ENCODE measurements at places on chromosomes 12 and 14.

- no peak for DNase-seq
Measured at GRCh38 chr12:11815397-11815796, 165.9 kb downstream of the ETV6 start.

DNA sequence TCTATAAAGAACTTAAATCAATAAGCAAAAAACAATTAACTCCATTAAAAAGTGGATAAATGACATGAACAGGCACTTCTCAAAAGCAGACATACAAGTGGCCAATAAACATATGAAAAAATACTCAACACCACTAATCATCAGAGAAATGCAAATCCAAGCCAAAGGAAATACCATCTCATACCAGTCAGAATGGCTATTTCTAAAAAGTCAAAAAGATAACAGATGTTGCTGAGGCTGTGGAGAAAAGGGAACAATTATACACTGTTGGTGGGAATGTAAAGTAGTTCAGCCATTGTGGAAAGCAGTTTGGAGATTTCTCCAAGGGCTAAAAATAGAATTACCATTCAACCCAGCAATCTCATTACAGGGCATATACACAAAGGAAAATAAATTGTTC lies 234.5 kb upstream of the PLXNC1 start:
- DNase-seq = no peak

GRCh38 chr12:52053536-52054209 lies 2.4 kb downstream of the NR4A1 start:
- no peak for DNase-seq

DNA sequence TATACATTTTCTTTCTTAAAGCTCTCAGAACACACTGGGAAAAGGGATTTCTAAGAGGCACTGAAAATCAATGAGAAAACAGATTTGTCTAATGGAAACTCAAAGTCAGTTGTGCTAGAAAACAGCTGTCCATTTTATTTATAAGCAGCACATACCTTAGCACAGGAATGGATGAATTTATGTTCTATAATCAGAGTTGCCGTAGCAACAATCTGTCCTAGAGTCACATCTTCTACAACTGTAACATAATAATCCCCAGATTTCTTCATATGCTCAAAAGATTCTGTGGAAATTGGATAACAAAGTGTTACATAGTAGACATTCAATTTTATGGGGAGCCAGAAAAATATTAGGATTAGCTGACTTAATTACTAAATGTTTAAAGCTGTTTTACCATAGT lies 9.8 kb downstream of the GNPNAT1 start:
- no peak for DNase-seq

DNA sequence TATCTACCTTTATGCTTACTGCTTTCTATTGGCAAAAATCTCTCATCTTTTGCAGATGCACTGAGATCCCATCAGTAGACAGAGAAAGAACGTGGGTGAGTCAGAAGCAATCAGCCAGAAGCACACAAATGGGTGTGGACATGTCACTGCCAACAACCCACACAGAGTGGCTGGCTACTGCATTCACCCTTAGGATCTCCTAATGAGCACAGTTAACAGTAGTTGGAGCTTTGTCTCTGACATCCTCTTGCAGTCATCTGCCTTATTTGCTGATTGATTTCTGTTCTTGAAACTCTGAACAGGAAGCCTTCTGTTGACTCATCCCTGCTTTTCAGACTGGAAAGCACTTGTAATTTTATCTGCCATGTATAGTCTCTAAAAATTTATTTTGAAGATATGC lies 117.2 kb downstream of the RGS6 start:
- DNase-seq = peak; percentile 58

DNA sequence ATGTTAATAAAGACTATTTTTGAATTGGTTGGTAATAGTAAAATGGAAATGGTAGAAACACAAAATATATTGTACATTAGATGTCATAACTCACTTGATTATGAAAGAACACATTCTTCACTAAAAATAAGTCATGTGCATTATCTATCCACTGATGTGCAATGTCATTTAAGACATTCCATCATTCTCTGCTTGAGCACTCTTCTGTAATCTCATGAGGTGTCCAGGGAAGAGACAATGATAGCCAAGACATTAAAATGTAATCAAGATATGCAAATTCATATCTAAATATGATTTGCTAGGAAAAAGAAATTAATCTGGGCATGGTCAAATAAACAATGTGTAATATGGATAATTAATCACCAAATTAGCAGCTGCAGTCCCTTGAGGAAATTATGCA lies 422.5 kb downstream of the BTG1 start:
- DNase-seq = no peak

DNA sequence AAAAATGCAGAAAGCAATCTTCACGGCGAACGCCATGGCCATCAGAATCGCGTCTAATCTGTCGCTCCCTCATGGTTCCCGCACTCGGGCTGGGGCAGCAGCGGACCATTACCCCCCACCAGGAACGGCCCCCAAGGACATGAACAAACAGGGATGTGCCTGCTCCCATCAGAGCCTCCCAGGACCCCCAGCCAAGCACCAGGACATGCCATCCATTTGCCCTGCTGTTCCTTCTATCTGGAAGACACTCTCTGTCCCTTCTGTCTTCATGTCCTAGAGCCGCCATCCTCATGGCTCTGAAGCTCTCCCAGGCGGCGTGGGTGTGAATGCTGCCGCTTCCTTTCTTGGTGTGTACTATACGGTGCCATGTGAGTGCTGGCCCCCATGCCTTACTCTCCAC lies 371.8 kb downstream of the BCL11B start:
- DNase-seq = no peak

DNA sequence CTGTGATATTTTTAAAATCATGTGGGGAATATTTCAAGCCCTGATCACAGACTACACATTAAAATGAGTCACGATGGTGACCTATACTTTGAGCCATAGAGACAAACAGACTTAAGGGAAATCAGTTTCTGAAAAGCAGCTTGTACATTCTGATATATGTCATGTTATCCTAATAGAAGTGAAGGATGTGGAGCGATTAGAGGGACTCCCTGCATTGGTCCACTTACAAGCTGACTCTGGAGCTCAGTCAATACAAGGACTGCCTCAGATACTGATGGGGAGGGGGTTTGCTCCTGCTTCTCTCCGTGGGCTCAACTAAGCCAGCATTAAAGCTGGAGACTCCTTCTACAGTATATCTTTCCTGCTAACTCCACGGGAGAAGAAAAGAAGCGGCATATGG lies 173.5 kb downstream of the ALG10B start:
- DNase-seq = no peak

DNA sequence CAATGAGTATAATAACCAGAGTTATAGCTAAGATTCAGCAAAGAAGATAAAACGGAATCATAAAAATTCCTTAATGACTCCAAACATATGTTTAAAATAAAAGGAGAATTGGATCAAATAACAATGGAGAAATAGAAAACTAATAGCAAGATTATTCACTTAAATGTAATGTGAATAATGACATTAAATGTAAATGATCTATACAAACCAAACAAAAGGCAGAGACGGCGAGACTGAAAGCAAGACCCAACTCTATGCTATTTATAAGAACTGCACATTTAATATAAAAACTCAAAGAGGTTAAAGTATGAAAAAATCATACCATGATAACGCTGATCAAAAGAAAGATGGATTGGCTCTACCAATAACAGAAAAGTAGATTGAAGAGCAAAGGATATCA lies 3.9 kb upstream of the TSHR start:
- DNase-seq = no peak

- DNase-seq = no peak
Measured at GRCh38 chr12:97701901-97702300, 239.3 kb downstream of the RMST start.

- no peak for DNase-seq
Measured at GRCh38 chr12:20483776-20484175, 115.4 kb downstream of the PDE3A start.

- DNase-seq = no peak
Measured at GRCh38 chr12:130920723-130921381, 32.9 kb upstream of the ADGRD1 start.

DNA sequence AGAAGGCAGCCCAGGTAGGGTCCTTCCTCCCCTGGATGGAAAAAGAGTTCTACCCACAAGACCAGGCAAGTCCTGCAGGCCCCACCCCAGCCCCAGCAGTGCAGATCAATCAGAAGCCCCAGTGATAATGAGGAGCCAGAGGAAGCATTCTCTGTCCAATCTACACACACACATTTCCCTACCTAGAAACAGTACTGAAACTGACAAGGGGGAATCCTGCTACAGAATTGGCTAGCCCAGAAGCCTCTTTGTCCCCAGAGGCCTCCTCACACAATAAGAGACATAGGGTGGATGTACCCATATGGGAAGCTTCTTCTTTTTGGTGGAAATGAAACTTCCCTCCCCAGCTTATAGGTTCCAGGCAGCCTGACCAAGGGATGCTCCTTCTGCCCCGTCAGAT lies 9.9 kb downstream of the FSCB start:
- DNase-seq = no peak

Measured in suppressor macrophage (primary cell).